ENCODE measurements at places on chromosomes 12 and 14.

GRCh38 chr12:122023339-122024131 is 1.9 kb downstream of the BCL7A start:
- no peak for DNase-seq

DNA sequence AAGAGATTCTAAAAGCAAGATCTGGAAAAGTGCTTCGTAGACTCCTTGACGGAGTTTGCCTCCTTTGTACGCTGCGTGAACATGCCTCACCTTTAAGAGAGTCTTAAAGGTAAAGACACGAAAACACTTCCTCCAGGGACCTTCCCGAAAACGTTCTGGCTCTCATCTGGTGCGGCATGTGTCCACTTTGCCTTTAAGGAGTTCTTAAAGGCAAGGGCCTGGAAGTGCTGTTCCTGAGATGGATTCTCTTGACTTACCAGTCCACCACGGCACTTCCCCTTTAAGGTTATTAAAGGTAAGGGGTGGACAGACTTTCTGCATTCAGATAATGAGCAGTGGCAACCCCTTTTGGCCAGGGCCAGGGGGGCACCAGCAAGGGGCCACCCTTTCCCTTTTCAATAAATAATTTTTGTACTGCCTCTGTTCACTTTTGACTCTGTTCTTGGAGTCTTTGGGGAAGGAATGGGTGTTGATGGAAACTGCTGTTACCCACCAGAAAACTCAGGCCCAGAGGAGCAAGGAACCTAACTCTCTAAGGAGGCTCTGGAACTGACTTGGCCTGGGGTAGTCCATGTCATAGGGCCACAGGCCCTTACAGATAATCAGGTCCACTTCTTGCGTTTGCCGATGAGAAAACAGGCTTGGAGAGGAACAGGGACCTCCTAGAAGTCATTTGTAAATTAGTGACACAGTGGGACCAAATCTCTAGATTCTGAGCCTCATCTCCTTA is 4.4 kb downstream of the REM2 start:
- DNase-seq, result no peak

DNA sequence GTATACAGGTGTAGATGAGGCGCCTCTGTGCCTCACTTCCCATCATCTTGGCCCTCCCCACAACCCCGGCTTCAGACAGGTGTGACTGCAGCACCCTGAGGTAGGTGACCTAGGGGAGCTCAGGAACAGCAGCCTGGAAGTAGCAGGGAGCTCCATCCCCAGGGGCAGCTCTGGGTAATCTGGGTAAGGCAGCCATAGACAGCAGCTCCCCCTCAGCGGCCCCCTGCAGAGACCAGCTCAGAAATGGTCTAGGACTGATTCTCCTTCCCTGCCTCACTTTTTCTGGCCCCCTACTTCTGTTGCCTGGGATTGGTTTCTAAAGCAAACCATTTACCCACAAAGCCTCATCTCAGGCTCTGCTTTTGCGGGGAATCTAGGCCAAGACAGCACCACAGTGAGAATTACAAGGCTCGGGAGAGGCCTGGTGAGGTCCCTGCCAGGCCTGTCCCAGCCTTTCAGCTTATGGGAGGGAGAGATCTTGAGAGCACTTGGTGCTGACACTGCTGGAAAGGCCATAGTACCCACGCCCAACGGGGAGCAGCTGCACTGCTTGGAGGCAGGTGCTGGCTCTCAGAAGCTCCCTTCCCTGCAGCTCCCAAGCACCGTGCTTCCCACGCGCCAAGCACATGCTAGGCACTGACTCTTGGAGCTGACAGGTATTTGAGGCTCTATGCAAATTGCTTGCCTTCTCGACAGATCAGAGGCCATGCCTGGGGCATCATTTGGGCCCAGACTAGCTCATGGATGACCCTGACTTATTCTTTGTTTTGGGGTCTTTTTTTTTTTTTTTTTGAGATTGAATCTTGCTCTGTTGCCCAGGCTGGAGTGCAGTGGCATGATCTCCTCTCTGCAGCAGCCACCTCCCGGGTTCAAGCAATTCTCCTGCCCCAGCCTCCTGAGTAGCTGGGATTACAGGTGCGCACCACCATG is 45.1 kb upstream of the TRAF3 start:
- no peak for DNase-seq

DNA sequence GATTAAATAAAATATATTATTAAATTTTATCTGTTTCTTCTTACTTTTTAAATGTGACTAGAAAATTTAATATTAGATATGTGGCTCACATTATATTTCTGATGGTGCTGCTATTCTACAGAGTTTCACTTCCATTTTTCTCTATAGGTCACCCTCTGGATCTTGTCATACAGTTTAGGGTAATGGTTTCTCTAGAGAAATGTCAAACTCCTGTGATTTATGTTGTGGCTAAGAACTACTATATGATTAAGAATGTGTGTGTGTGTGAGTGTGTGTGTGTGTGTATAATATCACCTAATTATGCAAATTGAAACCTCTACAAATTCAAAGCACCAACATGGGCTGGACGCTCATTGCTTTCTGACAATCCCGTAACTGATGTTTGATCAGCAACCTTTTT is 325.9 kb downstream of the ADAMTS20 start:
- DNase-seq, result no peak

DNA sequence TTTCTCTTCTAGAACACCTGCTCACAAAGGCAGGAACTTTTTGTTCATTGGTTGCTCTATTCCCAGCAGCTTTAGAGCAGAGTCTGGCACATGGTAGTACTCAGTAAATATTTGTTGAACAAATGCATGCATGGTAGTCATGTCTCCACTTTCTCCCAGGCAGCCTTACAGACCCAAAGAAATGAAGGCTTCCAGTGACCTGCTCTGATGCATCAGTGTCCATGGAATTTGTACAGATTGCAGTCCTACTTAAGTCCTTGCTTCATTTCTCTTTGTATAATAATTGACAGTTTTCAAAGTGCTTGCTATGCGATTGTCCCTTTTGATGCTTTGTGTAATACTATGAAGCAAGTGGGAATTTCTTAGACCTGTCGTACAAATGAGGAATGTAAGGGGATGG is 119.6 kb downstream of the DERA start:
- DNase-seq, result no peak

DNA sequence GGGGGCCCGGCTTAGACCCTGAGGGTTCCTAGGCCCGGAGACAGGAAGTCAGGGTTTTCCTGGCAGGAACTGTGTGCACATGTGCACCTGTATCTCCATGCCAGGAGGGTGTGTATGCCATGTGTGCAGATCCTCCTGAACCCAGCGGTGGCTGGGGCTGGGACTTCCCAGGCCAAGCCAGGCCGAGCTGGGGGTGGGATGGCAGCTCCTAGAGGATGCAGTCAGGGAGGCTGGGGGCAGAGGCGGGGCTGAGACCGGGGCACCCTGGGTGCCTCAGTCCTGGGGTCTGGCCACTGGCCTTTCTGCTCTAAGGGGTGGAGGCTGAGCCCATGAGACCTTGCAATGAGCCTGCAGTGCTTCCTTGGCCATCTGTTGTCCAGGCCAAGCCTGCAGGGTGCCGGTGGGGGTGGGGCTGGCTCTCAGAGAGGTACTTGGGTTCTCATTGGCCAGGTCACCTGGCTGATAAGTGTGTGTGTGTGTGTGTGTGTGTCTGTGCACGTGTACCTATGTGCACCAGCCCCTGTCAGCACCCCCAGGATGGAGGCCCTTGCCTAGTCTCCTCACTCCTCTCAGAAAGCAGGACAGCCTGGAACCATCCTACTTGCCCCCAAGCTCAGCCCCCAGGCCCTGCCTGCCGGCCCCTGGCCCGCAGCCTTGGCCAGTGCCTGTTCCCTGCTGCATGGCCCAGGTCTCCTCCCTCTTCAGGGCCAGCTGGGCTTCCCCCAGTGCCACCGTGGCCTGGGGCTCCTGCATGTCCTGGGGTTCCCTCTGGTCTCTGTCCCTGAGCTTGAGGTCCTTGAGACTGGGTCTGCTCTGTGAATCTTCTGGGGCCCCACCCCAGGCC is 10.6 kb upstream of the TNFAIP2 start:
- DNase-seq, result no peak

- peak; percentile 7 for DNase-seq
These were observed 60.5 kb downstream of the ERGIC2 start for GRCh38 chr12:29320295-29321085.

DNA sequence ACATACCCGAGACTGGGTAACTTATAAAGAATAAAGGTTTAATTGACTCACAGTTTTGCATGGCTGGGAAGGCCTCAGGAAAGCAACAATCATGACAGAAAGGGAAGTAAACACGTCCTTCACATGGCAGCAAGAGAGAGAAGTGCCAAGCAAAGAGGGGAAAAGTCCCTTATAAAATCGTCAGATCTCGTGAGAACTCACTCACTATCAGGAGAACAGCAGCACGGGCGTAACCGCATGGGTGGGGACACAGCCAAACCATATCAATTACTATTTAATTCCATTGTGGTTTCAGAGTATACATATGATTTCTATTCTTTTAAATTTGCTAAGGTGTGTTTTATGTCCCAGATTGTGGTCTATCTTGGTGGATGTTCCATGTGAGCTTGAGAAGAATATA is 117.9 kb downstream of the SCAF11 start:
- no peak for DNase-seq

DNA sequence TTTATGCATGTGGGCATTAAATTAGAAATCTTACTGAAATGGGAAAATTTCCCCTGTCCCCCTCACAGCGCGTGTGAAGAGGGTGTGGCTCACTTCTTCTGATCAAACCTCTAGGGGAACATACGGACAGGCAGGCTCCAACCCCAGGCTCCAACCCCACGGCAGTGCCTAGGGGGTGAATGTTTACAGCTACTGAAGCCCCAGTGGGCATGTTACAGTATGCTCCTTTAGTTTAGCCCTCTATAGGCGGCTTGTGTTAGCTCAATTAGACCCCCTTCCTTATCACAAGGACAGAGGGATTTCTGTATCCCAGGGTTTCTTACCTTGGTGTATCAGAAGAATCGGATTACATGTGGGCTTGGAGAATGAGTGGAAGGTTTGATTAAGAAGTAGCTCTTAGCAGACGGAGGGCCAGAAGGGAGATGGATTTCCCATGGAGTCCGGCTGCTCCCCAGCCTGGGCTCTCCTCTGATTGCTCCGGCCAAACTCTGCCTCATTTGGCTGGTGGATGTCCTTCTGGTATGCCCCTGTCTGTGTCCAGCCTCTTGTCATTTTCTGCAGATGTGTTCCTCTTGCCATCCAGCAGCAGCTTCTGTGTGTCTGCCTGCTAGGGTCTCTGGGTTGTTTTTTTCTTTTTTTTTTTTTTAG is 223.7 kb downstream of the TMTC2 start:
- DNase-seq, result no peak

DNA sequence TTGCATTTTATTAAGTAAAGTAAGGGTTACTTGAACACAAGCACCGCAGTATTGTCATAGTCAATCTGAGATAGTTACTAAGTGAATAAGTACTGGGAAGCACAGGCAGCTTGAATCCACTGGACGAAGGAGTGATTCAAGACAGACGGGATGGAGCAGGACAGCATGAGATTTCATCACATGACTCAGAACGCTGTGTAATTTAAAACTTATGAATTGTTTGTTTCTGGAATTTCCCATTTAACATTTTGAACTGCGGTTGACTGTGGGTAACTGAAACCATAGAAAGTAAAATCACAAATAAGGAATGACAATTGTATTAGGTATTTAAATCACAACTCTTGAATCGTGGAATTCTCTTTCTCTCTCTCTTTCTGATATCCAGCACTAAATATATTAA is 1630.4 kb upstream of the SEL1L start:
- DNase-seq, result peak; percentile 21

- no peak for DNase-seq
These were observed 85.0 kb upstream of the SEL1L start for GRCh38 chr14:81618695-81619094.

DNA sequence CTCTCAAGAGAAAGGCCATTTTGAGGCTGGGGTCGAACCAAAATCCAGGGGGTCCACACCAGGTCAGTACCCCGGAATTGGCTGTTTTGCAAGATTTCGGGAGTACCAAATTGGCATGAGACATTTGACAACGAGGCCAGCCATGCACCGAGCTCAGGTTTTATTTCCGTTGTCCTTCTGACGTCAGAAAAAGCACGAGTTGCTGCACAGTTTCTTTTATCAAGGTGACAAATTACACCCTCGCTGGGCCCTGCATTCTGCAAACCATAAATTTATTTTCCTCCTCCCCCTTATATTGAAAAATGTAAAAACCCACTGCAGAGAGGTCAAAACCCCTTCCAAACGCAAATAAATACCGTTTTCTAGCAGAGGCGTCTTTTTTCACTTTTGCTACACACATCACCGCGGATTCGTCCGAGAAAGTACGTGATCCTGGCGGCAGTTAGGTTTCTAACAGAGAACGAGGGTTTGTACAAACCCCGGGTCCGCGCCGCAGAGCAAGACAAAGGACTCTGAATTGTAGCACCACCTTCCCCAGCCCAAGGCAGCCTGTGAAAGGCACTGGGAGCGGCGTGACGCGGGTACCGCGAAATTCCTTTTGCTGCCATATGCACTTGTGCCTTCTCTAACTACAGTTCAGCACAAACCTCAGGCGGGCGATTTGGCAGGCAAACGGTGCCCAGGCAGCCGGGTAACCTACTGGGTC is 1.8 kb downstream of the SLC38A1 start:
- DNase-seq, result no peak

DNA sequence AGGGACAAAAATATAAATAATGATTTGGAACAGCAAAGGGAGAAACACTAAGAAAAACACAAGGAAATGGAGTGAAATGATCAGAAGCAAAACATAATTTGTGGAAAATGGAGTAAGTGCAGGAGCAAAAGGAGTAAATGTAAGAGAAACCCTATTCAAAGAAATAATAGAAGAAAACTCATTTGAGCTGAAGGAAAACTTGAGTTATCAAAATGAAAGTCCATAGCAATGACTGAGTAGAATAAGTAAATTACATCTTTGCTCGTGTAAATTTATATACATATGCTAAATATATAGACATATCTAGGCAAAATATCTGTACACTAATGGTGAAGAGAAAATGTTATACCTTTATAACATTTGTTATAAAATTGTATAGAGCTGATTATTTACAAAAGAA is 194.0 kb downstream of the FOXA1 start:
- no peak for DNase-seq

DNA sequence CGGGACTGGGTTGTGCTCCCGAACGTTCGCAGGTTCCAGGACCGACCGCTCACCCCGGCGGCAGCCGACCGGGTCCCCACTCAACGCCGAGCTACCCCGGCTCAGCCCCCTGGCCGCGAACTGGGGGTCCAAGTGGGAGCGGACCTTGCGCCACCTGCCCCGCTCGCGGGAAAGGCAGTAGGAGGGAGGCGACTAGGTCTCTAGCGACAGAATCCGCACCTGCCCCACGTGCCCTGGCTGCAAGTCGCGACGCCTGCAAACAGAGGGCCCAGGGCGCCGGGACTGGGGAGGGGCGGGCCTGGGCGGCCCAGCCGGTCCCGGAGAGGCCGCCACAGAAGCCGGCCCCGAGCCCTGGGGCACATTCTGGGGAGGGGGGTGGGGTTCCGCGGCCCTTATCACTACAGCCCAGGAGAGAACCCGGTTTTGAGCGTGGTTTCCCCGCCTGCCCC is 239.2 kb upstream of the CPNE8 start:
- DNase-seq, result no peak

DNA sequence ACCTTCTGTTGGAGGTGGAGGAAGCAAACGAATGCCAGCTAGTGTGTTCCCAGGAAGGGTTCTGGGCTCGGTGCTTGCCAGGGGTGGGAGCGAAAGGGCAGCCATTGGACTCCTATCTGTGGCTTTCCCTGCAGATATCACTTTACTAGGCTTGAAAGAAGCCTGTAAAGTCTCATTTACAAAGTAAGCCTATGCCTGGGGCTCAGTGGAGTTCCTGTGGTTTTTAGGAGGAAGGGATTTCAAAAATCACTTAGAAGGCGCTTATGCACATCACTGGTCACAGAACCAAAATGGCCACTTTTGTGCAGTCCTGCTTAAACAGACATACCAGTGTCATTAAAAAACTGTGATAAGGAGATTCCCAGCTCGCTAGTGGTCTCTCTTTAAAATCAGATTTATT is 22.7 kb downstream of the CLMN start:
- DNase-seq, result no peak

Data from HFF-Myc (cell line).